ENCODE measurements at places on chromosomes 7 and 10.
A peak's percentile ranks its signal among the peaks of the same experiment; 100 is the strongest.

GRCh38 chr7:55242613-55243012, 122.5 kb upstream of the LANCL2 start:
- DNase-seq = no peak

DNA sequence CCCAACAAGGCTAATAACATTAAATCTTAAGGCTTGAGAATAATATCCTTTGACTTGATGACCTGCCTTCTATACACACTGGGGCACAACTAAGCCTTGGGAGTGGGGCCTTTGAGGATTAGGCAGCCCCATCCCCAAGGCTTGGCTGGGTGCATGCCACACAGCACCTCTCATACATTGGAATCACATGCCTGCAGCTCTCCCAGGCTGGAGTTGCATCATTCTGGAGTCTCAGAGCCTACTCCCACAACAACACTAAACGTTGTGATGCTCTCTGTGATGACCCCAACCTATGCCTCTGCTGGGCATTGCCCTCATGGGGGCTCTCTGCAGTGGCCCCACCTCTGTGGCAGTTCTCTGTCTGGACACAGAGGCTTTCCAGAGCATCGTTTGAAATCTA, 31.9 kb upstream of the SGCE start:
- DNase-seq = no peak

DNA sequence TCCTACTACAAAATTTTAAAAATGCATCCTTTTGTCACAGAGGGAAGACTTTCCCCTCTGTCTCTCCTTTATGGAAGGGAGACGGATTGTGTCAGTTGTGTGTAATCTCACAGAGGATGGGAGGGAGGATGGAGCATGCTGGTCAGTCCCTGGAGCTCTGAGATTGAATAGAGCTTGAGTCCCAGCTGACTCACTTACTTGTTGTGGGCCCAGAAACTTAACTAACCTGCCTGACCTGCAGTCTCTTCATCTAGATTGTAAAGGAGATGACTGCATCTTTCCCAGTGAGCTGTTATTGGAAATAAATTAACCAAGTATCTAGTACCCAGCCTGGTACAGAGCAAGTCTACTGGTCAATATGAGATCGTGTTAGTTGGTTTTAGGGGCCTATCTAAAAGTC, 77.9 kb upstream of the ADO start:
- DNase-seq = no peak

DNA sequence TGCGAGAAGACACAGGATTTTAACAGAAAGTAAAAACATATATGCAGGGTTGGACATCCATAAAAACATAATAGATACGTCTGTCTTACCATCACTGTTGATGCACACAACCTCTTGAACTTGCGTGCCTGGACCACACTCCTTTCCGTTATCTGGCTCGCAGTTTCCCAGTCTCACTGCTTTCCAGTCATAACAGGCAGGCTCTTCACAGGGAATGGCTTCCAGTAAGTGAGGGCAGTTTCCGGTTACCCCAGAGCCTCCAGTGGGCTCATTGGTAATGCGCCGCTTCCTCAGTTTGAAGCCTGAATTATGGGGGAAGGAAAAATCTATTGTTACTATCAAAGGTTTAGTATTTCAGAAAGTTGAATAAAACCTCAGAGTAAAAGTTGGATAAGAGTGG, 290.7 kb downstream of the THSD7A start:
- no peak for DNase-seq

GRCh38 chr7:24704311-24704710, 53.0 kb downstream of the GSDME start:
- DNase-seq = peak; percentile 2

DNA sequence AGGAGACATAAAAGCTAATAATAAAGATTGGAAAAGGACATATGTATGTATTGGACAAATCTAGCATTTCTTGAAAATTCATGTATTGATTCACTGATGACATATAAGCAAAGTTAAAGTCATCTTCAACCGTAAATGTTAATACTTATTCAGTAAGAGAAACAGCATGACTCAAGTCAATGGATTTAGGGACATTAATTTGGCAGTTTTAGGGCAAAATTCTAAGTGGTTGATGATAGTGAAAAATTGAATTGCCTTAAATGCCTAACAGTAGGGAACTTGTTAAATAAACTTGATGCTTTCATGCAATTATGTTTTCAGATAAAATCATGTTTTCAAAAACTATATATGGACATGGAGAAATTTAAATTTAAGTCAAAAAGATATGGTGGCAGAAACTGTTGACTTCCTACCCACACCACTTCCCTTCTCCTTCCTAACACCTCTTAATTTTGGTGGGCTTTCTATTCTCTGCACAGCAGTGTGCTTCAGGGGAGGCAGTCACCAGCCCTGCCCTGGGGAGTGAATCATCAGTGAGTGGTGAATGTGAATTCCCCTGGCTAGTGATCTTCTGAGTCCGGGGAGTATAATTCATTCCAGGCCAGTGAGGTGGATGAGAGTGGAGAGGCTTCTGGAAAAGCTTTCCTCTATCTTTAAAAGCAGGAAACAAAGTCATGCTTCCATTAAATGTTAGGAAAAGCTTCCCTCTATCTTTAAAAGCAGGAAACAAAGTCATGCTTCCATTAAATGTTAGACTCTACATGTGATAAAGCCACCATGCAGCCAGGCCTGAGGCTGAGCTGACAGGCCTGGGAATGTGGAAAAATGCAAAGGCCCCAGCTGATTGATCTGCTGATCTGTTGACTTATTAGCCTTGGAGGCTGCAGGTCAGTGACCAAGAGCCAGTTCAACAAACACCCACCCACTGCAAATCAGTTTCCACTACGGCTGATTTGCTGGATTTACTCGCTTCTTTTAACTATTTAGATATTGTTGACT, 25.2 kb upstream of the ITGB1 start:
- no peak for DNase-seq

DNA sequence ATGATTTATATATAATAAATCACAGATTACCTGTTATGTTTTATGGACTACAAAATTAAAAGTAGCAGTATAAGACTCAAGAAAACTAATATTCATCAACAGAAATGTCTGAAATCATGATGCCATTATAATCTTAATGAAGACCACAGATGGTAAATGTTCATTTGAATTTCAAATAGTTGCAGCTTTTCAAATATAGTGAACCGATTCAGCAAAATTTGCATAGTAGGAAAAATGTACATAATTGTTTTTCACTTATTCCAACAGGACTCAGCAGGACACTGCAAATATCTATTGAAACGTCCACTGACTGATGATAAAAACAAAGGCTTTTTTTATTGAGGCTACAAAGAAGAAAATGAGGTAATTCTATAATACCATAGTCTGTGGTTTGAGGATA, 51.2 kb upstream of the LSM8 start:
- no peak for DNase-seq

DNA sequence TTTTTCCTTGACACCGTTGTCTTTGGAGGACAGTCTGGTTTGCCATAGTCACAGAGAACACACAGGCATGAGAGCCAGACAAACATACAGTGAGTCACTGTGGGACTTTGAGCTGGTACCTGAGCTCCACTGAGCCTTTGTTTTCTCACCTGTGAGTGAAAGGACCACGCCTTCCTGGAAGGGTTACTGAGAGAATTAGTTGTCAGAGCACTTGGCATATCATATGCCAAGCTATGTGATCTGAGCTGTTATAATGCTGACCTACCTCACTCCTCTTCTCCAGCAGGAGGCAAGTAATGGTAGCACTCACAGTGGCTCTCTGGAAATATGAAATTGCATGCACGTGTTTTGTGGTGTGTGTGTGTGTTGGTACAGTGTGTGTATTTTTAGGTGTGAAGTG, 59.7 kb downstream of the CXCL12 start:
- DNase-seq = no peak

- no peak for DNase-seq
Measured at GRCh38 chr7:14842523-14842922, 60.0 kb downstream of the DGKB start.

DNA sequence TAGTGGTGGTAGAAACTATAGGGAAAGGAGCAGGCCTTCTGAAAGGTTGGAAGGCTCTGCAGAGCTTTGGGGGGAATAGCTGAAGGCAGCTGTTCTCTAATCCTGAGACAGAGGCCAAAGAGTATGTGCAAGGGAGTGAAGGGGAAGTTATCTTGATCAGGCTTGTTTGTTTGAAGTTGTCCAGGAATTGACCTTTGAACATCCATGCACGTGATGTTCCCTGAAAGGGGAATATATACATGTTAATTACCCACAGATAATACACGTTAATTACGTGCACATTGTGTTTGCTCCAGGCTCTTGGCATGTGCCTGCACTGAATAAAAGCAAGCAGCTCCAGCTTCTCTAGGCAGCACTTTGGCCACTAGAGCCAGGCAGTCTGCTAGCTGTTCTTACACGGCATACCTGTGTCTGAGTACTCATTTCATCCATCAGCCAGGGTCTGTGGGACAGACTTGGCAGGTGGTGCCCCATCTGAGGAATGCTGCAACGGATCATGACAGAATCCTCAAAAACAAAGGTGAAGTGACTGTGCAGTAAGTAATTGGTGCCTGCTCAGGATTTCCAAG, 18.0 kb upstream of the STARD3NL start:
- DNase-seq = no peak

GRCh38 chr7:38905056-38905759, 3.8 kb downstream of the VPS41 start:
- DNase-seq = no peak

DNA sequence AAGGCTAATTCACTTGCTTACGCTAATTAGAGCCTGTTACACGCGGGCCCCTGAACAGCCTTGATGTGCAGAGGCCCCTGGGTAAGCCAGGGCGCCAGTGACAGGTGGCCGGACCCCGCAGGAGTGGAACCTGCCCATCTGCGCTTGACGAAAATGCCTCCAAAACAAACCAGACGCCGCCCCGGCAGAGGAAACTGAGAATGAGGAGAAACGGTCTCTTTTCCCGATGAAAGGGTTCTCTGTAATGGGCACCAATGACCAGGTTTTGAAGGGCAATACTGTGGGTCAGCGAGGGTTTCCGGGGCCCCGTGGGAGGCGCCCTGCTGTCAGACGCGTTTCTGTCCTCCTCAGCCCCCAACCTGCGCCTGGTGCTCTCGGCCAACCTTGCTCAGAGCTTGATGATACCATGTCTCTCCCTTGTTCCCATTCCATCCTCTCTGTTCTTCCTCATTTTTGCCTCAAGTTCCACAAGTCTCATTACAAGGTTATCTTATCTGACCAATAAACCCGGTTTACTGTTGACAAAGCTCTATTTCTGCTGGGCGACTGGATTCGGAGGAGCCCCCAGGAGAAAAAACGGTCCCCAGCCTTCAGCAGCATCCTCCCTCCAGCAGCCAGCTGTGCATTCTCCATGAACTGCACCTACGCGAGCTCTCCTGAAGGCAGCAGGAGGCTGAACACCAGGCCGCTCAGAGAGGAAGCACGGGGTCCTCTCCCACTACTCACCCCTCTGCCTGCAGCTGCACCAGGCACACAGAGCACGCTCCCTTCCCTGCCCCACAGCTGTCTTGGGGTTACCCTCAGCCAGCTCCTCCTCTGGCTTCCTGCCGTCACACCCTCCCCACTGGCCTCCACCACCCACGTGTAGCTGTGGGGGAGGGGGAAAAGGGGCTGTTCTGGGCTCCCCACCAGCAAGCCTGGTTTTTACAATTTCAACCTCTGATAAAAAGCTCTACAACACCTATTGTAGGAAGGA, 202.0 kb downstream of the MAD1L1 start:
- DNase-seq = peak; percentile 60

- DNase-seq = no peak
Measured at GRCh38 chr7:134710854-134711624, 64.4 kb downstream of the BPGM start.

DNA sequence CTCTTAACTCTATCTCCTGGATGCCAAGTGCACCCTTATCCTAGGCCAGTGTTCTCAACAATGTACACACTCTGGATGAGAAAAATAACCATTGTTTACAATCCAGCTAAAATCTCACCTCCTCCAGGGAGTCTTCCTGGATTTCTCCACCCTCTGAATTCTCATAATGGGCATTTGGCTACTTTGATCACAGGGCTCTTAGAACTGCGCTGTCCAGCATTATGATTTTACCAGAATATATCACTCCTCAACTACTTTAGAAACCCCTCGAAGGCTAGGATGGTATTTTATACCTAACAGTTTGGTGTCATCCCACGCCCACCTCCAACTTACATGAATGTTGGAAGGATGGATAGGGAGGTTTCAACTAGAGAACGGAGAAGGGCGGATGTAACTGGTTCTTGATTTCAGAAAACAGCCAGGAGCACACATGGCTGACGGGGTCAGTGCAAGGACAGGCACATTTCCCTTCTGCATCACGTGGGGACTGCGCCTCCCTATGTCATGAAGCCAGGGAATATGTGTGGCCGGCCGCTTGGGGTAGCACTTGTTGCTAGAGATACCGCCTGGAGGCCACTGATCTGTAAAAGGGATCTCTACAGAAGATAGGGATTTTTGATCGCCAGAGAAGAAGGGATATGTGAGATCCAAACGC, 1.2 kb upstream of the ATP6V0E2 start:
- peak; percentile 86 for DNase-seq

DNA sequence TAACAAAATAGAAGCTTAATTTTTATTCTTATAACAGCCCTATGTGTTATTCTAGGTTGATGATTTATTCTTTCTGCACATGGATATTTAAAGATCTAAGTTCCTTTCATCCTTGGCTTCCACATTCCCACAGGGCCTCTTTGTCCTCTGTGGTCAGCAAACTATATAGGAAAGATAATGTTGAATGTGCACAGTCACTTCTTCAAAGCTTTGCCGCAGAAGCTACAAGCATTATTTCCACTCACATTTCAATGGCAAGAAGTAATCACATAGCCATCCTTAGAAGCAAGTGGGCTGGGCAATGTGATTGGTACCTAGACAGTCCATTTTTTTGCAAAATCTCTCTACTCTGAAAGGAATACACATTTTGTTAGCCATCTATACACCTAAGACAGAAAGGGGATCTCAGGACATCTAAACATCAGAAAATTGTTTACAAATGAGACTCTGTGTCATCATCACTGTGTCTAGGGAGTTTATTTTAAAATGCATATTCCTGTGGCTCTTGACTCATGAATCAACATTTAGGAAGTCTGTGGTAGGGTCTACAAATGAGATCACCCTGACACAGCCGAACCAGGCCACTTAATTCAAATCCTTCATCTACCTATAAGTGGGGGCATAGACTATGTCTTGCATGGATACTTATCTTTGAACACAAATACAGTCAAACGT, 1060.5 kb downstream of the XPNPEP1 start:
- DNase-seq = no peak

DNA sequence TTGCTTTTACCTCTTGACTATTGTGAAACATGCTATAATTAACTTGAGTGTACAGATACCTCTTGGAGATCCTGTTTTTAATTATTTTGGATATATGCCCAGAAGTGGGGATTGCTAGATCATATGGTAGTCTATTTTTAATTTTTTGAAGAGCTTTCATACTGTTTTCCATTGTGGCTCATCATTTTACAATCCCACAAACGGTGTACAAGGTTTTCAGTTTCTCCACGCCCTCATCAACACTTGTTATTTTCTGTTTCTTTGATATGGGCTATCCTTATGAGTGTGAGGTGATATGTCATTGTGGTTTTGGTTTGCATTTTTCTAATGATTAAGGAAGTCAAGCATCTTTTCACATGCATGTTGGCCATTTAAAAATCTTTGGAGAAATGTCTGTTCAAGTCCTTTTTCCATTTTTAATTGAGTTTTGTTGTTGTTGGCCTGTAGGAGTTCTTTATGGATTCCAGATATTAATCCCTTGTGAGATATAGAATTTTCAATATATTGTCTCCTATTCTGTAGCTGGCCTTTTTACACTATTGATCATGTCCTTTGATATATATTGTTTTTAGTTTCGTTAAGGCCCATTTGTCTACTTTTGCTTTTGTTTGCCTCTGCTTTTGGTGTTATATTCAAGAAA, 7.5 kb downstream of the AGK start:
- DNase-seq = no peak
